Kasumi-1 (cell line): ENCODE measurements at places on chromosomes 1 and 21.

GRCh38 chr1:95382000-95382786, 148.2 kb downstream of the RWDD3 start:
- no peak for DNase-seq

DNA sequence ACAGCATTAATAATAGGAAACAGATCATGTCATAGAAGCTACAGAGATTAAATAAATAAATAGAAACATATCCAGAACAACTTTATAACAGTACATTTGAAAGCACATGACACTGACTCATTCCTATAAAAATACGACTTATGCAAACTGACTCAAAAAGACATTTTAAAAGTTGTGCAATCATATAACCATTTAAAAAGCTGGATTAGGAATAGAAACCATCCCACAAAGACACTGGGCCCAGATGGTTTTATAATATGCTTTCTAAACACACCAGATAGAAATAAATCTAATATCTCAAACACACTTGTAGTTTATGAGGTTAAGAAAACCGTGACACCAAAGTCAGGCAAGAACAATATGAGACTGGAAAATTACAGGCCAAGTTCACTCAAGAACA, 47.6 kb downstream of the MATN1 start:
- no peak for DNase-seq

DNA sequence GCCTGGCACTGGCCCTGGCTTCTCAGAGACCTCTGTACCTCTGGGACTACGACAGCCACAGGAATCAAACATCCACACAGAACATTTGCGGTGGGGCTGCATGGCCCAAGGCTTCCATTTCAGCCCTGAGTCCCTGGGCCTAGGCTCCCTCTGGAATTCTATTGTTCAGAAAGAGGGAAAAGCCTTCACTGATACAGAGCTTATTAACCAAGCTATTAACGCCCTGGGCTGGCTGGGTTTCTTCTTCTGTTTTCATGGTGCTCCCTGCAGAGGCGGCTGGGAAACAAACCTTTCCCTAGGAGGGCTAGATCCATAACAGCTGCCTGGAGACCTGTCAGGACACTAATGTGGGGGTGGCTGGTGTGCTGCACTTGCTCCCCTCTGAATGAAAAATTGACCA, 88.2 kb downstream of the KAZN start:
- DNase-seq, result no peak

DNA sequence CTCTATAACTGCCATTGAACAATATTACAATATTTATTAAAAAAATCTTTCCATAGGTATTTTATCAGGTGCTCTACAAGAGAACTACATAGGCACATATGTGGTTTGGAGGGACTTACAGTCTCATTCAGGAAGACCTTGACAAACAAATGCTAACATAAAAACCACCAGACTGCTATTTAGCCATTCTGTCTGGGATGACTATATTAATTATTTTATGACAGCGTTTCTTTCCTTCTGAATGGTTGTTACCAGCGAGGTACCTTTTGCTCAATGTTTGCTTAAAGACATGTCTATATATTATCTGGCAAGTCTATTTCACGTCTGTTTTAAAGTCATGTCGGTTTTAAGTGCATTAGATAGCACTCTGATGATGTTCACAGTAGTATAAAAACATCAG, 69.7 kb downstream of the RUNX1 start:
- DNase-seq, result no peak

GRCh38 chr1:40853113-40853884, 8.9 kb downstream of the CITED4 start:
- no peak for DNase-seq

DNA sequence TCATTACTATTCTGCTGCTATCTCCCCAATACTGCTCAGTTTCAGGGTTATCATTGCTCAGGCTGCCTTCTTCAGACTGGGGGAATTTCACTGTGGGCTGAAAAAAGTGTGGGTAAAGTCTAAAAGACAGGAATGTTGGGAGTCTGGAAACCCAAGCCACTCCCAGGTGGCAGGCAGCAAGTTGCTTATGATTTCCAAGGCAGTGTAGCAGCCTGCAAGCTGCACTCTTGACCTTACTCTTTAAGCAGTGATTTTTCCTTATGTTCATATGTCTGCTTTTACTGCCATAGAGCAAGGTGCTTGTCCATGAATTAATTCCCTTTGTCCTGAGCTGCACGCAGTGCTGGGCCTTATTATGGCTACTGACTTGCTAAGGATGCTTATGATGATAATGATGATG, 53.1 kb downstream of the PHC2 start:
- no peak for DNase-seq

- DNase-seq, result no peak
Observed at GRCh38 chr1:102186536-102186935, 189.8 kb upstream of the OLFM3 start.

DNA sequence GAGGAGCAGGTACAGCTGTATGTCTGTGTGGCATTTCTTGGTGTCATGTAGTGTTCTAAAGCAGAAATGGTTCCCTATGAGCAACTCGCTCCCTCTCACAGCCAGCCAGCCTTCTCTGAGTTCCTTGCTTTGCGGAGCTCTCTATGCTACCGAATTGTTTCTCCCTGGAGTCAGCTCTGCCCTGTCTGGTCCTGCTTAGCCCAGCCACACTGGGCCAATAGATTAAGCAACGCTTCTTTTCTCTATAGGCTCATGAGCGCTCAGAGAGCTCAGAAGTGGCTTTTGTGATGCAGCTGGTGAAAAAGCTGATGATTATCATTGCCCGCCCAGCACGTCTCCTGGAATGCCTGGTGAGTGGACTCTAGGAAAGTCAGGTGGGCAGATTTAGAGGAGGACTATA, 113.1 kb downstream of the PIK3R3 start:
- no peak for DNase-seq

DNA sequence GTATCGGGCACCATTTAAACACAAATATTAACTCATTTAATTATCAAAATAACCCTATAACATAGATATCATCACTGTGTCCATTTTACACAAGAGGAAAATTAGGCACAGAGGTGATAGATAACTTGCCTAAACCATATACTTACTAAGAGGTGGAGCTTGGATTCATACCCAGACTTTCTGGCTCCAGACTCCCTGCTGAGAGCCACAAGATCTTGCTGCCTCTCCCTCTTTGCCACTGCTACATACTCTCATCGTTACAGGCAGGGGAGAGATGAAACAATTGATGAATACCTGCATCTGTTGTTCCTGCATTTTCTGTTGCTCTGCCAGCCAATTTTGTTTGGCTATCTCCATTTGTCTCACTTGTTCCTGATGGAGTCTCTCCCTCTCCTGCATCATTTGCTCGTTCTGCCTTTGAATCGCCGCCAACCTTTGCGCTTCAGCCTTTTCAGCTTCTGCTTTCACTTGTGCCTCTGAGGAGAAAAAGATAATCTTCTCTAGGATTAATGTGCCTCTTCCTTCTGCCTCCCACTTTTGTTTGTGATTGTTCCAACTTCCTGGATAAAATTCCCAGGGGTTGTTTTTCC, 10.6 kb downstream of the GBP5 start:
- no peak for DNase-seq

DNA sequence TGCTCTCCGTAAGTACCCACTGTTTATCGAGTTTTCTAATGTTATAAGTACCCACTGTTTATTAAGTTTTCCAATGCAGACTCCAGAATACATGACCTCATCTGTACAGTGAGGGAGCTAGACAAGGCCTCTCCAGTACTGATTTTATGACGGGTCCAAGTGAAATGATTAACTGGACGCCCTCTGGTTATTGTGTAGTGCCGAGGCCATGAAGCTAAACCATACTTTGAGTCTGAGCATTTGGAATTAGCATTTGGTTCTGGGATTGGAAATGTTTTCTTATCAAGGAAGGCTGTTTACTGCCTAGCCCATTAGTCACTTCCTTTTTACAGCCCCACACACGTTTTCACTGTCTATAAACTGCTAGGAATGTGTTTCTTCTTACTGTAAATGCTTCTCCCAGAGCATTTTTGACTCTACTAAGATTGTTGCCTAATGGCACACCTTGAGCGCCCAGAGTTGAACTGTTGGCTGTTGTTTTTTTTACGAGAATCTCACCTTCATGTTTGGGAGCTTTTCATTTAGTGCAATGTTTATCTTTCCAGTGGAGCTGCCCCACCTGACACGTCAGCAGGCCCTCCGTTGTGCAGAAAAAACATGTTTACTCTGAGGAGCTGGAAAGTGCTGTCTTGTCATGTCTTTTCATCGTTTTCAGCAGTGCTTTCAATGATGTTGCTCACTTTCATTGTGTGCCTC, 26.9 kb downstream of the SPATA46 start:
- DNase-seq, result no peak

DNA sequence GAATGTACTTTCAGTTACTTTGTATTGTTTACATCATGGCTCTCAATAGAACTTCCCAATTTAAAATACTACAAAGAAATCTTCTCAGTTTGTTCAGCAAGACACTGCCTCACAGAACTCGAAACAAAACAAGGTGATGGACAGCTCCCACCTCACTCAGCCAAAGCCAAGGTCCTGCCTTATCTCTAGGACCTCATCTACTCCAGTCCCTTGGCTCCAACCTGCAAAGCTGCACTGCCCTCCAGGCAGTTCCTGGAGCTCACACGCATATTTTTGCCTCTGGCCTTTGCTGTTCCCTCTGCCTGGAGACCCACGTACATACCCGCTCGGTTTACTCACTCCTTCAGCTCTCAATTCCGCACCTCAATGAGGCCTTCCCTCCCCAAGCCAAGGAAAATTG, 40.3 kb downstream of the MCOLN2 start:
- no peak for DNase-seq

DNA sequence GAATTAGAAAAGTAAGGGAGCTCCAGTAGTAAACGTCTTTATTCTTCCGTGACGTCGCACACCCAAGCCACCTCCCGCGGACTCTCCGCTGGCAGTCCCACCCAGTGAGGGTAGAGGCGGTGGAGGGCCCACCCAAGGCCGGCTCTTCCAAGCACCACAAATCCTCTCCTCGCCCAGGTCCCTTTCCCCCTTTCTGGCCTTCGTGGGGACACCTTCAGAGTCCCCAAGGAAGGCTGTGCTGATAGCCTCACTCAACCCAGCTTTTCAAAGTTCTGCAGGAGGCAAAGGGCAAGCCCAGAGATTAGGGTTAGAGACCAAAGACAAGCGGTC, 349 bp upstream of the GPN2 start:
- DNase-seq, result no peak

DNA sequence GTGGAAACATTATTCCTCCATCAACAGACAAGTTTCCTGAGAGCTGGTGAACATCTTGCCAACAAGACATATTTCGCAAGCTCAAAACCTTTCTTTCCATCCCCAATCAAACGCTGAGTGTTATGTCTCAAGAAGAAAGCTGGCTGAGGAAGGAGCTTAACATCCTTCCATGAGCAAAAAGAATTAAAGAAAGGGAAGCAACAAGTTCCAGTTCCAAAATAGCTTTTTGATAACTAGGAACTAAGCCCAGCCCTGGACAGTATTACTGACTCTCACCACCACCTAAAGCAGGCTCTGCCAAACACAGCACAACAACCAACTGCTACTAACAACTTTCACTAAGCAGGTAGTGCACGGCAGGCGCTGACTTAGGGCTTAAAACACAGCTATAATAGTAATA, 50.2 kb downstream of the CAPZB start:
- peak; percentile 66 for DNase-seq

GRCh38 chr1:9684801-9685200, 33.3 kb downstream of the PIK3CD start:
- DNase-seq, result peak; percentile 80

GRCh38 chr21:33393348-33393747, 9.9 kb upstream of the IFNGR2 start:
- DNase-seq, result no peak

- DNase-seq, result no peak
Observed at GRCh38 chr1:180947901-180948640, 35.4 kb downstream of the KIAA1614 start.
